ENCODE measurements at places on chromosomes 11 and 22.

- no peak for DNase-seq
These were observed 17.1 kb upstream of the IFITM3 start for GRCh38 chr11:337711-338110.

DNA sequence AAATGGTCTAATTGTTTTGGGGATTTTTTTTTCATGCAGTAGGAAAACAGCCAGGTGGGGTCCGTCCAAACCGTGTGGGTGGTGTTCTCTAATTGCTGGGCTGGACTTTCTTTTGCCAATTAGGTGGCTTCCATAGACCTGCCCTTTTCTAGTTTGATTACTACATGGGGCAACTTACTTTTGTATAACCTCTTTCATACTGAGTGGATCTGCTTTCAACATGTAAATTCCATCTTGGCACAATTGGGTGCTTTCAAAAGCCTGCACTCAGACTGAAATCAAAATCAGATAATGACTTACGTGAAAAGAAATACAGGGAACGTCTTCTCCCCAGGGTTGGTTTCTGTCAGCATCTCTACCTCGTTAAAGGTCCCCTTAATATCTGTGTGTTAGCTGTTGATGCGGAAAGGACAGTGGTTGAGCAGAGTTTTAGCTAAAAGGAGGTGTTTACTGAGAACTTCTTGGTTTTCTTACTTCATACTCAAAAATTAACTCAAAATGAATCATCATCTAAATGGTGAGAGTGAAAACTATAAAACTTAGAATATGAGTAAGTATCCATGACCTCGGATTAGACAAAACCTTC, 72.1 kb downstream of the BARX2 start:
- no peak for DNase-seq

DNA sequence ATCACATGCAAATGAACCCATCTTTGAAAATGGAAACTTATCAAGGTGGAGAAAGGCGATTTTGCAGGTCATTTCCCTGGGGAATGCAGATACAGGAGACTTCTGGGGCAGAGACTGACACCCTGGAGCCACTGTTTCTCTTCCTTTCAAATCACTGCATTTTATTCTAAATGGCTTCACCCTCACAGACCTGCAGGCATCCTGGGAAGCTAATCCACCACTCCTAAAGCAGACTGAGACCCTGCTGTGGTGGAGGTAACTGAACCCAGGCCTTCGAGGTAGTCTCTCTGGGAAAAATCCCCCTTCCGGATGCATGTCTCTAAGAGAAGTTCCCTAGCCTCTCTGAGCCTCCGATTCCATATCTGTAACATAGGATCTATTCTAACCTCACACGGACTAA, 20.9 kb upstream of the CSNK2A3 start:
- no peak for DNase-seq

- DNase-seq, result no peak
These were observed 334.0 kb downstream of the KCNA4 start for GRCh38 chr11:29682856-29683255.

- no peak for DNase-seq
These were observed 196.4 kb downstream of the DBX1 start for GRCh38 chr11:19963697-19964387.

DNA sequence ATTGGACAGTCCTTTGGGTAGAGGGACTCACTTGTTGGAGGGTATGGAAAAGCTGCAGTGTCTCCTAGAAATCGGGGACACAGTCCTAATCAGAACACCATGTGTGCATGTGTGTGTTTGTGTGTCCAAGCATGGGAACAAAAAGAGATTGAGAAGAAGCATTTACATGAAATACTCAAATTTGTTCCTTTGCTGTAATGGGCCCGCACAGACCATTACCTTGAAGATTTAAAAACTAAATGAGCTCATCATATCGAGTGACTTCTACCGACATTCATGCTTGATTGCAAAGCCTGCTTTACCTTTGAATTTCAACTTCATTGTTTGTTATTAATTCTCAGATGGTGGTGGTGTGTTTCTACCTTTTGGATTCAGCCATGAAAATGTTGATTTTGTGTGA, 106.9 kb downstream of the ZBTB16 start:
- DNase-seq, result no peak

DNA sequence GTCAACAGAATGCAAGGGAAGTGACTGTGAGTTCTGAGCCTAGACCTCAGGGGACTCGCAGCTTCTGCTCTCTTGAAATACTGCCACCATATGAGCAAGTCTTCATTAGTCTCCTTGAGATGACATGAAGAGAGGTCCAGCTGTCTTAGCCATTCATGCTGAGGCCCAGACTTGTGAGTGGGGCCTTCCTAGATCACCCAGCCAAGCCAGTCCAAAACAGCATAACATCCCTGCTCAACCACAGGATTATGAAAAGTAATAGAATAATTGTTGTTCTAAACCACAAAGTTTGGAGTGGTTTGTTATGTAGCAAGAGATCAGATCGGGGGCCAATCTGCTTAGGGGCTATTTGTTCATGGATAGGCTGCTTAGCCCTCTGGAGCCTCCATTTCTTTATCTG, 54.9 kb upstream of the HTATIP2 start:
- no peak for DNase-seq

GRCh38 chr22:39318507-39319283, 728 bp downstream of the RPL3 start:
- DNase-seq, result no peak

GRCh38 chr11:44421090-44421675, 111.2 kb upstream of the ALX4 start:
- no peak for DNase-seq

DNA sequence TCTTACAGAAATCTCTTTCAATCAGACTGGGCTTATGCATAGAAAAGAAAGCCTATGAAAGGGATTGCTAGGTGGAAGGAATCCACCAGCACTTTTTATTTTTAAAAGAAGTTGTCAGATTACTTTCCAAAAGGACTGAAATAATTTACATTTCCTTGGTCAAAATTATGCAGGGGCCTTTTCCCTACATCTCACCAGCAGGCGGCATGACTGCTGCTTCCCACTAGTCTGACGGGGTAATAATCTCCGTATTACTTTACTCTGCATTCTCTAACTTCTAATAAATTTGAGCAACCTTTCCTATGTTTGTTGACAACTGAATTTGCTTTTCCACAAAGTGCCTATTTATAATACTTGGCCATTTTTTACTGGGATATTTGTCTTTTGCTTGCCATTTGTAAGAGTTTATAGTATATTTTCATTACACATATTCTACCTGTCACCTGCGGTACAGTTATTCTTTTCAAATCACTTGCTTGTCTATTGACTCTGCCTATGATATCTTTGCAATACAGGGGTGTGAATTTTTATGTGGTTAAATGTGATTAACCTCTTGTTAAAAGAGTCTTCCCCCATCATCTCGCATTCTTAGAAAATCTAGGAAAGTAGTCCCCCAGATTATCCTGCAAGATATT, 51.9 kb upstream of the USP47 start:
- no peak for DNase-seq

DNA sequence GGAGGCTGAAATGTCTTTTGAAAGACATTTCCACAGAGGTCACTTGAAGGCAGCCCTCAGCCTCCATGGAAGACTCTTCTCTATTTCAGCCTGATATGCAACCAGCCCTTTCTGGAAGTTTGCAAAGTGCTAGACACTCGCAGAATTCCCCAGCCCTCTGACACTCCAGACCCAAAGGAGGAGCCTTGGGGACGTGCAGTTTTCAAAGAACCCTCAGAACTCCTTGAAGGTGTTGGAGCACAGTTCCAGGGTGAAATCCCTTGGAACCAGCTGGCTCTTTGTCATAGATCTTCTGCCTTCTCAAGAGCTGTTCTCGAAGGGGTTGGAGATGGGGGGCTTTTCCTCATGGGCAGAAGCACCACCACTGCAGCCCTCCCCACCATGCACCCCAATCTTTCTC, 19.6 kb downstream of the SPATA19 start:
- no peak for DNase-seq

GRCh38 chr22:22730655-22731373, 86.4 kb downstream of the GGTLC2 start:
- DNase-seq, result no peak

DNA sequence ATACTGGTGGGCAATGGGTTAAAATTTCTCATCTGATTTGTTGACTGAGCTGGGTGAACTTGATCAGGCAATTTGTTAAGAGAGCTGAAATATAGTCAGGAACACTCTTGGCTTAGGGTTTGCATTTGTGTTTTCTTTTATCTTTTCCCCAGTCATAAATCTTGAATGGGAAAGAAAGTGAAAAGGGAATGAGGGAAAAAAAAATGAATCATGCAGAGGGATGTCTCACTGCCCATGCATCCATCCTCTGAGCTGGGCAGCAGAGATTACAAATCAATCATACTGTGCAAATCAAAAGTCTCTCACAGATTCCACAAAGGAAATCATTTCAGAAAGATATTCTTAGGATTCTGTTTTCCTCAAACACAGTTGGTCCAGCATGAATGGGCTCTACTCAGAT, 174.2 kb upstream of the MPPED2 start:
- DNase-seq, result no peak

GRCh38 chr22:41920271-41920976, 5.5 kb upstream of the SHISA8 start:
- no peak for DNase-seq

DNA sequence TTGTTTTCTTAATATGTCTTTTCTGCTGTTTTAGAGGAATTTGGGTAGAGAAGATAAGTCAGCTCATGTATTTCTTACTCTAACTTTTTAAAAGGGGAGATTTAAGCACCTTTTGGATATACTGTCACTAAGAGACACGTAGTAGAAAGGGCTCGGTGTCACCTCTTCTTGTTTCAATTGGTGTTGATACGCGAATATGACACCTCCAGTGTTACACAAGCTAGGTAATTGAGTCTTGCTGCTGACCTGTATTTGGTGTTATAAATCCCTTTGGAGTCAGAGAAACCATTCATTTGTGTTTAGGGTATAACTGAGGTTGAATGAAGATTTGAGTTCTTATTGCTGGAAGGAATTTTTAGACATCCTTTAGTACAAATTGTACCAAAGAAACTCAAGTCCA, 25.6 kb downstream of the FAR1 start:
- no peak for DNase-seq

DNA sequence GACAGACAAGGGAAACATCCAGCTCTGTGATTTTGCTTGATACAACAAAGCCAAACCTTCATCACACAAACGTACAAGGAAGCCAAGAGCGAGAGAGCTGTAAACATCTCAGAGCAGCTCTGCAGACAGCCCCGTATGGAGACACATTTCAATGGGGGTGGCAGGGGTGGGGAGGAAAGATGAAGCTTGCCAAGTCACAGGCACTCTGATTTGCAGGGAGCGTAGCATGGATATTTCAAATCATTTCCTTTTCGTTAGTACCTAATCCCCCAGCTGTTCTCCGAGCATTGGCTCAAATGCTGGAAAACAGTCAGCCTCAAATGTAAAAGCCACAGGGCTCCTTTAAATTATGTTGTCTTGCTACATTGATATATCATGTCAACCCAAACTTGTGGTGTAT, 458.9 kb upstream of the CADM1 start:
- DNase-seq, result no peak

DNA sequence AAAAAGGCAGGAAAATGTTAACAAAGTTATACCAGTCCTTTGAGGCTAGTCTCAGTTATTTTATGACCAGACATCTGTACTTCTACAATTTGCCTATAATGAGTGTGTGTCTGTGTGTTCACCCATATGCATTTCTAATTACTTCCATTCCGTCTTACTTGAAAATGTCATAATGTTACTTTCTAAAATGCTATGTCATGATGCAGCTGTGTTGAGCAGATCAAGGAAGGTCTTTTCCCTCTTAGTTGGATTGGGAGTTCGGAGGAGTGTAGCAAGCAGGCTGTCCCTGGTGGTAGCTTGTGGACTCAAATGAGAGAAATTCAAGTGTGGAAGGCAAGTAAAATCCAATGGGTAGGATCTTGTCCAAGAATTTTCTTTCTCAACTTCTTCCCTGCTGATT, 3.0 kb downstream of the SNX19 start:
- DNase-seq, result no peak

GRCh38 chr22:35987487-35987886, 41.1 kb downstream of the RBFOX2 start:
- DNase-seq, result no peak

DNA sequence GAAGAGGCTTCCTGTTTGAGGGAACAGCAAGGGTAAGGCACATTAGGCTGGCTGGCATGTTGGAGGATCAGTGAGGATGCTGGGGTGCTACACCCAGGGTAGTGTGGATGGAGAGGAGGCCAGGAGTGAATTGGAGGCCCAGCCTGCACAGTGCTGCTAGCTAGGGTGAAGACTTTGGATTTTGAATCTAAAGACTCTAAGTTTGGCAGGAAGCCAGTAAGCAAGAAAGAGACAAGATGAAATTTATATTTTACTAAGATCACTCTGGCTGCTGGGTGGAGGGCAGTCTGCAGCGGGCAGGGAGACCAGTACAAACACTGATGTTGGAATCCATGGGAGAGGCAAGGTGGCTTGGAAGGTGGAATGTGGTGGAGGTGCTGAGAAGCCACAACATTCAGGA, 43.6 kb downstream of the TSPAN18 start:
- DNase-seq, result no peak

GRCh38 chr22:44412136-44412731, 85.8 kb downstream of the RTL6 start:
- no peak for DNase-seq
